Occipital lobe (tissue), 3 donors: ENCODE measurements at places on chromosomes 7 and 10. TPM values are rescaled to one million over a fixed set of nuclear protein-coding genes. Genes with fewer than 3 reads are reported as not detected.

GRCh38 chr10:4241724-4242345 lies 456.8 kb upstream of the KLF6 start:
- DNase-seq = no peak

BAIAP2L1 gene
- 0.16 TPM for total RNA-seq

GLI3 gene
- total RNA-seq = 4.1 TPM

DNA sequence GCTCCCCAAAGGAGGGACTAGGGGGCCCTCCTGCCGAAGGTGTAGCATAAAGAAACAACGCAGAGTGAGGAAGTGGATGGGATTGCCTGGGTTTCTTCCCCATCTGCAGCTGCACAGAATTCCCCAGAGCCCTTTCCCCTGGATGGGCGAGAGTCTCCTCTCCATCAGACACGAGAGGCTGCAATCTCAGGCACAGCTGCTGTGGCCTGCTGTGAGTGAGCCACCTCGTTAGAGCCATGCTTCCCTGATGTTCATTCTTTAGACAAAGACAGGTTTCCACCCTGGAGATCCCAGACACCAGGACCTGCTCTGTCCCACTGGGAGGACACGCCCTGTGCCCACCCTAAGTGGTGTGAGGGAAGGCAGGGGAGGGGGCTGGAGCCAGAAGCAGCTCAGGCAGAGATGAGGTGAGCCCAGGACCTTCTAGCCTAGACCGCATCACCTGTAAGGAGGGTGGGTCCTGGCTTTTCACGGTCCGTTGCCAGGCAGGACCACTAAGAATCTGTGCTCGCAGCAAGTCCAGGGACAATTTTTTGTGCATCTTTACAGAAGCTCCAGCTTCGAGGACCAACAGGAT lies 268.6 kb upstream of the TCERG1L start:
- no peak for DNase-seq

DNA sequence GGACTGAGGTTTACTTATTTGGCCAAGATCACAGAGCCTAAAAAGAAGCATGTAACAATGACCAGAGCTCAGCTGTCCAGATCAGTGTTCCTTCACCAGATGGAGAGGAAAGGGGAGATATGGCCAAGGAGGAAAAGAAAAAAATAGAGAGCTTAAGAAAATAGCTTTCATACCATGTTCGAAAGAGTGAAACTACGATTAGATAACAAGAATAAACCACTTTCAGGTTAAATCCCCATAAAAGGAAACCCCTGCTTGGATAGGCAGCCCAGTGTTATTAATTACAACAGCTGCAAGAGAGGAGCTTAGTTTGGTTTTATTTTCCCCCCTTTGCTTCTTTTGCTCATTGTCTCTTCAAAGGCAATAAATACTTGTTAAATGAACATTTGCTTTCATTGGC lies 160.8 kb downstream of the ZNF438 start:
- no peak for DNase-seq

GRCh38 chr10:119655566-119656001 lies 4.4 kb downstream of the BAG3 start:
- no peak for DNase-seq

GIMAP1 gene
- 0.94 TPM for total RNA-seq

DNA sequence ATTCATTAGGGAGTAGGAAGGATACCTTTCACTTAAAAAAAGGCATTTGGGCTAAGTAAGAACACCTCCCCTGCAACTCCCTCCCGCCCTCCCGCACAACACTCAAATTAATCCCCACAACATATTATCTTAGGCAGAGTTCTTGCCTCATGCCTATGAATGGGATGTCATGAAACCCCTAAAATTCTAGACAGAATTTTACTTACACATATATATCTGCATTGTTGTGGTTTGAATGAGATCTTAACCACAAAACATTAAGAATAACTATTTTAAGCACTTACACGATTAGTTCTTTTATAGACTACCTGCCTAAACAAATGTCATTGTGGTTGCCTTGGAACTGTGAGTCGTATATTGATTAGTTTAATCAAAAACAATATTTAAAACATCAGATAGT lies 4.5 kb upstream of the ITGB1 start:
- DNase-seq = no peak

- no peak for DNase-seq
Measured at GRCh38 chr7:88399036-88399435, 92.3 kb upstream of the STEAP4 start.

DNA sequence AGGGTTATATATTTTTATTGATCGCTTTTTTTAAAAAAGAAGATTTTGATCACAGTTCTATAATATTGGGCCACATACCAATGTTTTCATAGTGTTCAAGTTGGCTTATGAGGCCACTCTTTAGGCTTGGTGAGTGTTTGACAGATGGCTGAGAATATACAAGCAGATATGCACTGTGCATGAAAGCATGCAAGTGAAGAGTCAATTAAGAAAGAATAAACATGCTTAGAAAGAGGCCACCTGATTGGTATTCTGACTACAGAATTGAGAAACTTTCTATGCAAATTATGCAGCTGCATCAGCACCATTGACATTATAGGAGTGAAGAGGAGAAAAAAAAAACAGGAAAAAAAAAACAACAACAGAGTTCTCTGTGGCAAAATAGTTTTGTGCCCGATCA lies 39.9 kb downstream of the CABCOCO1 start:
- no peak for DNase-seq

AHR gene
- 20.9 TPM for total RNA-seq

GRCh38 chr10:6721964-6722615 lies 142.0 kb upstream of the PRKCQ start:
- DNase-seq = no peak

DNA sequence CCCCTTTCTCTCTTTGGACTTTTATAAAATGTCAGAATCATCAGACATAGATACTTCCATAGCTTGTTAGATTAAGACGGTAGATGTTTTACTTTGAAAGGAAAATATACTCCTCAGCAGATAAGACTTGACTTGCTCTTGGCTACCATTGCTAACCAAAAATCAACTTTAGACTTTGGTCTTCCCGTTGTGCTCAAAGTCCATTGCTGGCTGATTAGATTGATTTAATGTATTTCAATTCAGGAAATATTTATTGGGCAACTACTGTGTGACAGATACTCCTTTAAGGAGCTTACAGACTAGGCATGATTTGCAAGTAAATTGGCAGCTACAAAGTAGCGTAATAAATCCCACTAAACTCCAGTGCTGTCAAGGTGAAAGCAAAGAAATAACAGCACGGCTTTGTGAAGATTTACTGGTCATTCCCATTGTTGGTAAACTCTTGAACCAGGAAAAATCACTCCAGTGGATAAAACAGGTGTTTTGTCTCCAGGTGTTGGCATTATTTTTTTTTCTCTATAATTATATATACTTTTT lies 95.7 kb upstream of the ARMC3 start:
- DNase-seq = no peak

DNA sequence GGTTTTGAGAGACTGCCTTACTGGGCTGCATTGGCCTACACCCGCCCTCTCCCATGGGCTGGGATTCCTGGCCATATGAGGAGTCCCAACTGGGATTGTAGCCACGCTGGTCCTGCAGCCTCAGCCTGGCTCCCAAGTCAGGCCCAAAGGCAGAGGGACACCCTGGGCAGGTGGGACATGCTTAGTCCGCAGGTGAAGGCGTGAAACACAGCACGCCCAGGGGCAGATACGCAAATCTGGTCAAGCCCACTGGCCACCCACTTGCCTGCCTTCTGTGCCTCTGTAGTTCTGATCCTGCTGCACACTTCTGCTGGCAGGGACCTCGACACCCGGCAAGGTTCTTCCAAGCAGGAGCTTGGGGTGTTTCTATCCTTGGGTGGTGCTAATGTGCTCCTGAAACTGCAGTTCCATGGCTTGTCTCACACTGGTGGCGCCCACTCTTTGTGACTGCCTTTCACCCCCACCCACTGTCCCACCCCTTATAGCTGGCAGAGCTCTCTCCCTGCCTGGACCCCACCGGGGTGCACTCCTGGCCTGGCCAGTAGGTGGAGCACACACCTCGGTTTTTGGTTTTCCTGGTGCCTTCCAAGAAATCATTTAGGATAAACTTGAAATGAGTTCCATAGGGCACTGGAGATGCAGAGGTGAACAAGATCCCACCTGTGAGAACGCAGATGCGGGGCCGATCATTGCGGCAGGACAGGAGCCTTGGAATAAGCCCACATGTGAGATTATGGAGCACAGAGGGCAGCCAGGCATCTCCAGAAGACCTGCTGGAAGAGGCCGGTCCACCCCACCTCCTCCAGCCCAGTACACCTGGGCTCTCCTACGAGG lies 47.9 kb downstream of the MKI67 start:
- DNase-seq = no peak

- no peak for DNase-seq
Measured at GRCh38 chr7:25391295-25391861, 163.1 kb upstream of the NPVF start.

GRCh38 chr7:38328814-38329213 lies 55.4 kb upstream of the TARP start:
- no peak for DNase-seq

POLR2J2 gene
- 3.1 TPM for total RNA-seq

SPOCK2 gene
- 25.1 TPM for total RNA-seq

GRCh38 chr7:94183289-94183749 lies 179.2 kb upstream of the BET1 start:
- no peak for DNase-seq

DNA sequence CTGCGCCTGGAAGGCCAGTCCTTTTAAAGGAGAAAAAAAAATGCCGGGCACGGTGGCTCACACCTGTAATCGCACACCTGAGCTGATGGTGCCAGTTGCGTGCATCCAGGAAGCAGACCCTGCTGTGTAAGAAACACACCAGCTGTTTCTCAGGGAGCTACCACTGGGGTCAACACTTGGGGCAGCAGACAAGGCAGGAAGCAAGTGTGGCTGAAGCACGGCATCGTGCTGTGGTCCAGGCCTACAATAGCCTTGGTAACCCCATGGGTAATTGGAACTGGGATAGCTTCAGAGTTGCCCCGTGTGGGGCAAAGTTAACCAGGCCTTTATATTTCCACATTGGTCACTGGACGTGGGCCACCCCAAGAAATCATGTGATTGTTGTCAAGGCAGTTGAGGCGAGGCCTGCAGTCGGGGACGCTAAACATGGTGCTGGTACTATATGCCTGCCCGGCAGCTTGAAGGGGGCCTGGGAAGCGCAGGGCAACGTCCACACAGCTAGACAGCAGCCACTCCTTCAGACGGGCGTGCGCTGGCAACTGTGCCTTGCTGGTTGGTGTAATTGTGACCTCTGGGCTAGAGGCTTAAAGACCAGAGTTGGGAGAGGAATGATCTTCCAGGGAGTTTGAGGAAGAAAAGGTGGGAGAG lies 2.5 kb upstream of the TACR2 start:
- DNase-seq = no peak

- DNase-seq = no peak
Measured at GRCh38 chr10:129079705-129080104, 387.3 kb upstream of the MGMT start.

DNA sequence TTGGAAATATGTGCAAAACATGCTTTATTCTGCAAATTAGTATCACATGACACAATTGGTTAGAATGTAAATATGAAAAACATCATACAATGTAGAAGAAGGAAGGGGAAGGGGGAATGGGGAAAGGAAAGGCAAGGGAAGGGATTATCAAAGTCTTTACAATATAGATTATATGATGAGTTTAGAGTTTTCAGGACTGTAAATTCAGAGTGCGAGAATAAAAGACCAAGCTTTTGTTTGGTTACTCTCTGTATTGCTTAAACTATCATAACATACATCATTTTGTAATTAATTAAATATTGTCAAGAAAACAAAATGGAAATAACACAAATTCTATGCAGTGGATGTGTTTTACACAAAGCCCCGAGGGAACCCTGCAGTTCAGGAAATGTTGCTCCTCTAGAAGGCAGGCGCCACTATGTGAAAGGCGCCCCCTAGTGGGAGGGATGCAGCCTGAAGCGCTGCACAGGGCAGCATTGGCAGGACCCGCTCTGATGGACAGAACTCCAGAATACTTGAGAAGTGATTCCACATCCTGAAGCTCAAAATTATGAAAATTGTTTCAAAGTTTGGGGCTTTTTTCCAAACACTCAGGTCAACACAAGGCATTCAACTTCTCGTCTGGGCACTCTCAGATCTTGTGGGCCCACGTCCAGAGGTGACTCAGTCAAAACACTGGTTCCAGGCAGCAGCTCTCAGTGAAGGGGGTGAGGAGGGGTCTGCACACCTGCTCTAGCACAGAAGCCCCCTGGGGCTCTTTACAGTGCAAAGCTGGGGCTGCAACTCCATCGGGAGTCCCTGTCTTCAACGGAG lies 31.6 kb upstream of the TMEM254 start:
- peak; percentile 35 for DNase-seq

DNA sequence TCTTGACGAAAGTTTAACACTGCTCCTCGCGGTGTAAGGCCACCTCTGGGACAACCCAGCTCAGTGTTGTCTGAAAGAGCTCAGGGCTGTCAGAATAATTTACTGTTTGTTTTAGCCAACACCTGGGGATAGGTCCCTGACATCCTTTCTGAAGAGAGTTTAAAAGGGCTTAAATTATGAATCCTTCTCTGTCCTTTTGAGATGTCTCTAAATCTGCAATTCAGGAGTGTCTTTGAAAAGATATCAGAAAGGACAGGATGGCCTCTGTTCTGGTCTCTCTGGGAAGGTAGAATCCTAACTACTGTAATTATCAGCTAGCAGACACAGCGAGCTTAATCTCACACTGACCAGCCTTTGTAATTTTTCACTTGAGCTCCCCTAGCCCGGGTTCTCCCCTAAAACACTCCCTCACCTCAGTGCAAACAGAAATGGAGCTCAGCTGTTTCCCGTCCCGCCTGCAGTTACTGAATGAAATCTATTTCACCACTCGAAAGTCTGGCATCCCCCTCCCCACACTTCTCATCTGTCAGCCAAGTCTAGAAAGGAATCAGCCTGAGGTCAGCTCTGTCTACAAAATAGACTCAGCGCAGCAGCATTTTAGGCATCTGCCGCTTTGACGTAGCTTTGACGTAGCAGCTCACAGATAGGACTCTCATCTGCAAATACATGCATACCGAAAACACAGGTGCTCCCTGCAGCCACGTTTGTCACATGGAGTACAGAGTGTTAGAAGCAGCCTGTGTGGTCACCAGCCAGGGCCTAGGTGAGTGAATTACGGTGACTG lies 4.8 kb downstream of the DYNC2I1 start:
- no peak for DNase-seq

PRKAR2B gene
- 227 TPM for total RNA-seq

RPP30 gene
- 85.6 TPM for total RNA-seq

DNA sequence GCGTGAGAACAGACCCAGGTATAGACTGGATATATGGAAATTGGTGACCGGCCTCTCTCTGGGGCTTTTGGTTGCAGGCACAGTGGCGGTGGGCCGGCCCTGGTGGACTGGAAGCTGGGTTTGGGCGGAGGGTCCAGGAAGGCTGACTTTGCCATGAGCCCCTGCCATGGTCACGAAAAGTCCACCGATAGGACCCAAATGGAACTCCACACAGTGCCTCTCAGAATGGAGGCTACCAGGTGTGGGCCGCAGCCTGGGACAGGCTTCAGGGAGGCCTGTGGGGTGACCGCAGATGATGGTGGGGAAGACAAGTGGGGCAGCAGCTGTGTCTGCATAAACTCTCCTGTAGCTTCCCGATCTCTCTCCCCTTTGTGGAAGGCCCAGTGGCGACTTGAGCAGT lies 123.2 kb downstream of the DNAJB6 start:
- DNase-seq = no peak

NANOS1 gene
- total RNA-seq = 4.8 TPM

GRCh38 chr7:16803125-16803524 lies 1.7 kb downstream of the AGR2 start:
- no peak for DNase-seq
